ENCODE measurements at places on chromosomes 2 and 18.

DNA sequence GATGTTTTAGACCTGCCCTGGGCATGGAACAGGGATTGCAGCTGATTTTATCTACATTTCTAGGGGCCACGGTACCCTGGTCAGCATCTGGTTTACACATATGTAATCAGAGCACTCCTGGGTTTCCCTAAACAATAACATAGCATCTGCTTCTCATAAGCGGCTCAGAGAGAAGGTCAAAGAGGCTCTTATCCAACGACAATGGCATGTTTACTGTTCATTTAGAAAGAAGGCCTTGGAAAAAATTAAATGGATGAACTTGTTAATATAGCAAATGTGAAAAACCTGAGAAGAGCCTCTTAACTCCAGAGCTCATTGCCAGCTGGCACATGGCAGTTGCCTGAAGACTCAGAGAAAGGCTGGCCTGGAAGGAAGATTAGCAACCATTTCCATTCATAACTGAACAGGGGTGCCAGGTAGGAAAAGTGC lies 202.8 kb upstream of the THUMPD2 start:
- no peak for DNase-seq

DNA sequence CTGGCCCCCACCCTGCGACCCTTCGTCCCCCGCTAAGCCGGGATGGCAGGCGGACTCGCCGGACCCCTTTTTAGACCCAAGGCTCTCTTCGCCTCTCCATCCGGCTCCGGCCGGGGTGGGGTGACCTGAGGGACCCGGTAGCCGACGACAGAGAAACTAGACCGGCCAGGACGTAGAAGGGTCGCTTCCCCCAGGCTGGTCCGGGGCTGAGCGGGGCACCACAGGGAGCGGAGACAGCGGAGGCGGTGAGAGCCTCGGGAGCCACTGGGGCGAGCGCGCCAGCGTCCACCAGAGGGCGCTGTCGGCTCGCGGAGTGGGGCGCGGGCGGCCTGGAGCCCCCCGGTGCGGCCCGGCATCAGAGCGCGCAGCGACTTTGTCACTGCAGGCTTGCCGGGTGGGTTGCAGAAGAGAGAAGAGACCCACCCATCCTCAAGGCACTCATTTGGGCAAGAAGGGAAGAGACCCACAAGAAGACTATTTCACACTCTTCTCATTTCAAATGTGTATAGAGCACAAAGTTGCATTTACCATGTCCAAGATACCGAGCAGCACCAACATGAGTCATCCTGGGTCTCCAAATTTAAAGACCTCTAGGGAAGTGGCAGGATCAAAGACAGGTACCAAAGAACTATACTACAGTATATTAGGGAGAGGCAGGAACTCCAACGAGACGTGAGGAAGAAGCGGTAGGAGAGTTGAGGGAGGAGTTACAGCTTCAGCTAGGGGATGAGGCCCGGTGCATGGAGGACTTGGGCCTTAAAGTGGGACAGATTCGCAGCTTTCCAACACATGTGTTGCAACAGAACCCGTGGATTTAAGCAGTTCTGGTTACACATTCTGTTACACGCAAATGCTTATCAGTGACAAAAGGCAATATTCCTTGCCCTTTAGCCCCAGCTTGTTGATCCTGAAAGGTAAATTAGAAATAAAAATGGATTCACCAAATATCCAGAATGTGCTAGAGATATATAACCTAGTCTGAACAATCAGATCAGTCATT lies 7.6 kb upstream of the PRKCE start:
- DNase-seq: peak; percentile 61

DNA sequence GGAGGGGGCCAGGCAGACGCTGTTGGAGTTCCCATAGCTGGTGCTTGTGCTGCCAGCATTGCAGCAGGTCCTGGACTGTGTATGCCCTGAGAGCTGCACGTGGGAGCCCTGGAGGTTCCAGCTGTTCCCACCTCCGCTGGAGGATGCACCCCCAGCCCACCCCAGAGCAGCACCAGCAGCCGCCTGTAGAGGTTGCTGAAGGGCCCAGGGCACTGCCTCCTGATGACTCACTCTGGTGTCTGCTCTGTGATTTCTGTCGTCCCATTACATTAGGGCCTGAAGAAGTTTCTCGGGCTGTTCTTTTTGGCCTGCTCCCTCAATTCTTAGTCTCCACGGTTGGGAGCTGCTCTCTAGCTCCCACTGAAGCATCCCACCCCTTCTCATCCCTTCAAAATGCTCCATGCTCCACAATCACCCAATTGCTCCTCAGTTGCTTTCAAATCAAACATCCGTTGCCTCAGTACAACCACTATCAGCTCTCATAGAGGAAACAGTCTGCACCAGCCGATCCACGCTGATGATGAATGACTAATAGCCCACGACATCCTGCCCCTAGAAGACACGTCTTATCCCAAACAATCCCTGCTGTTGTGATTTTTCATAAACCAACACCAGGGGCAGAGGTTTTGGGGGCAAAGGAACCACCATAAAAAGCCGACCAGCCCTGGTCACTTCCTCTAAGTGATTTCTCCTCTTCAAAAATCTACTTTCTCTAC lies 65.2 kb upstream of the RNF152 start:
- DNase-seq: no peak

DNA sequence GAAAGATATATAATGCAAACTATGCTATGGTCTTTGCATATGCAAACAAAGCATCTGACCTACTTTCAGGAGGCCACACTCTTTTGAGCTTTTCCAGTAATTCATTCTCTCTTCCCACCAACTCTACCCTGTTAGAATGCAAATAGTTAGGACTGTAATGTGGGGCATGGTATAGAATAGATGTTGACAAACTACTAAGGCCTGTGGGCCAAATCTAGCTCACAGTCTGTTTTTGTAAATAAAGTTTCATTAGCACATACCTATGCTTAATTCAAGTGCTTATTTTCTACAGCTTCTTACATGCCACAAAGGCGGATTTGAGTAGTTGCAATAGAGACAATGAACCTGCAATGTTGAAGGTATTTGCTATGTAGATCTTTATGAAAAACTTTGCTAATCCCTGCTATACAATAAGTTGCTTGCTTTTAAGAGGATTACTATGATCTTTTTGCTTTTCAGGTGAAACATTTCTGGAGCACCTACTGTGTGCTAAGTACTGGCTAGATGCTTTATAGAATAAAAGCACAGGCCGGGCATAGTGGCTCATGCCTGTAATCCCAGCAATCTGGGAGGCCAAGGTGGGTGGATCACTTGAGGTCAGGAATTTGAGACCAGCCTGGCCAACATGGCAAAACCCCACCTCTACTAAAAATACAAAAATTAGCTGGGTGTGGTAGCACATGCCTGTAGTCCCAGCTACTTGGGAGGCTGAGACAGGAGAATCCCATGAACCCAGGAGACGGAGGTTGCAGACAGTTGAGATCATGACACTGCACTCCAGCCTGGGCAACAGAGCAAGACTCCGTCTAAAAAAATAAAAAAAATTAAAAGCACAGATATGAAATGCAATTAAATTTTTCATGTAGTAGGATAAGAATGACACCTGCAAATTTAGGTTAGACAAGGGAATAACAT lies 267.8 kb downstream of the DPP10 start:
- no peak for DNase-seq

DNA sequence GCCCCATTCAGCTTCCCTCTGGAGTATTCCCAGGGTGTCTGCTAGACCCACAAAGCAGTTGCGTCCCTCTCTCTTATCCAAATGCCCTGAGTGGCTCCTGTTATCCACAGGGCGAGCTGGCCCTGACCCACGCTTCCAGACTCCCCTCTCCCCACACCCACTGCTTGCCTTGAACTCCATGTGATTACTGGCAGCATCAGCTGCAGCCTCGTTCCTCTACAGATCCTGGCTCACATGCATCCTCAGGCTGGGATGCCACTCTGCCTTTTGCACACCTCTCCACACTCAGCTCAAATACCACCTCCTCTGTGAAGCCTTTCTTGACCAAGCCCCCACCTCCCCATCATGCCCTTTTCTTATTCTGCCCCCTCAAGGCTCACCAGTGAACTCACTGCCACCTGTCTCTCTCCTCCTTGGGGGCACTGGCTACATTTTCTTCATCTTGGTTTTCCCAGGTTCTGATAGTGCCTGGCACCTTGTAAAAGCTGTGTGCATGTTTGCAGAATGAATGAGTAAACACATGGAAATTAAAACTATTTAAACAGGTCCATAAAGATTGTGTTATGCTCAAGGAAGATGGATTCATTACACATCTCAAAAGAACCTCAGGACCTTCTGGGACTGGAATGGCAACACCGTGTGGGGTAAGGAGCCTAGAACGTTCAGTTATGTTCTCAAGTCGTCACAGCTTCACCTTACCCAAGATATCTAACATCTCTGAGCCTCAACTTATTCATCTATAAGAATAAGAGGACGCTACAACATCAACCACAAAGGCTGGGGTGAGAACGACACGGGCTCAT lies 165.0 kb downstream of the BCL2 start:
- DNase-seq: no peak

DNA sequence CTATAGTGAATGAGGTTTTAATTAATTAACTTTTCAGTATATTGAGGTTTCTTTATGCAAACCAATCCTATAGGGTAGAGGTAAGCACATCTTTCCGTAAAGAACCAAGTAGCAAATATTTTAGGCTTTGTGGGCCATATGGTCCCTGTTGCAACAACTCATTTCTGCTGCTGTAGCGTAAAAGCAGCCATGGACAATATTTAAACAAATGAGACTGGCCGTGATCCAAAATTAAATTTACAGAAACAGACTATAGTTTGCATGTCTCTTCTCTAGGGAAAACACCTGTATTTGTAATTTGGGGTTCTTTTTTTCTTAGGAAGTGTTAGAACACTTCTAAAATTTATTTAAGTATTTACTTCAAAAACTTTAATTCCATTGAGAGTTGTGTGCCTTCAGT lies 104.3 kb downstream of the KYNU start:
- no peak for DNase-seq

DNA sequence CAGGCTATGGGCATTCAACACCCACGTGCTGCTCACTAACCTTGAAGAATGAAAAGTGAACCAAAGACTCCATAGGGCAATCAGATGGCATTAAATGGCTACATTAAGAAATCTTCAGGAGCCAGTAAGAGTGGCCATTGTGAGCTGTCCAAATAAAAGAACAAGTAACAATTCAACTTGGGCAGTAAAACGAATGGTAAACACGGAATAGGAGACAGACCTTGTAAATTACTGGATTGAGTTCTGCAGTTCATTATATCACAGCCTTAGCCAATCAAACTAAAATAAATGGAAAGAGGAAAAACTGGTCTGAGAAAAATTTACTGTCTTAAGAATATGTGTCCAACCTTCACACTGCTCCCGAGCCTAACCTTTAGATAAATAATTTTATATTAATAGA lies 306.5 kb upstream of the ZNF521 start:
- no peak for DNase-seq

DNA sequence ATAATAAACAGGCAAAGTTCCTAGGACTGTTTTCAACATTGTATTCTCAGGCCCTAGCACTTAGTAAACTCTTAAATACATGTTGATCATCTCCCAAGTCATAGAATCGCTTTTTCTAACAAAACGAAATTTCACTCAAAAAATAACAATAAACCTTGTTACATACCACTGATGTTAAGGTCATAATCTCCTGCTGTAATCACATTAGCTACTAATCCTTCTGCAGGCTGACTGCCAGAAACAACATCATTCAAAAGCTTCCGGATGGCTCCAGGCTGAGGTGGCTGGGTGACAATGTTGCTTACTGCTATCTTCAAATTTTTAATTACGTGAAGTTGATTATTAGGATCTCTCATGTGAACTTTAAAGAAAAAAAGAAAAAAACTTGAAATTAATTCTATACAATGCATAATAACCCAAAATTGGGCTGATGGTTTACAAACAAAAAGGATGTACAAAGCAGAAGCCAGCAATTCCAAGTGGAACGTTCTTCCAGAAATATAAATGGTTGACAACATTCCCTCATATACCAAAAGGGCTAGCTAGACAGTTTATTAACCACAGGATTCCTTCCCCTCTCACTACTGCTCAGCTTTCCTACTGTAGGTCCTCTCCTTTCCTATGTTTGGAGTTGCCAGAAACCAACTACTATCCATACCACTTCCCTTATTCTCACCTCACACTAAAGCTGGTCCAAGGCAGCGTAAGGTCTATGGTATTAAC lies 11.6 kb downstream of the TRAPPC8 start:
- no peak for DNase-seq

DNA sequence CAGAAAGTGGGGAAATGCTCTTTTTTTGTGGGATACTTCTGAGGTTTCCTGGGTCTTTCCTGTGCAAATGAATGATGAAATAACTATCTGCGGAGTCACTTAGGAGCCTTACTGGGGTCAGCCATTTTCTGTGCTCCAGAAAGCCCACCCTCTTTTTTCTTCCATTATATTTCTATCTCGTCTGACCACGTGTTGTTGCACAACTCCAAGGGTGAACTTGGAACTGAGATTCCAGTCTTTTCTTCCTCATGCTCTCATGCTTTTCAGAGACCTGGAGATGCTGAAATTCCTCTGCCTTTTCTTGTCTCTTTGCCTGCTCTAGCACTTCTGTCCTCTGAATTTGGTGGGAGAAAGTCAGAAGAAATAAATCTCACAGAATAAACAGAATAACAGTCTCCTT lies 4.8 kb upstream of the SCYGR5 start:
- DNase-seq: no peak

GRCh38 chr2:203936535-203936934 lies at the start of gene ICOS:
ICOS (plus strand) TSS chr2:203936763; CDS start chr2:203936815, 52 bp downstream.
- peak; percentile 22 for DNase-seq

DNA sequence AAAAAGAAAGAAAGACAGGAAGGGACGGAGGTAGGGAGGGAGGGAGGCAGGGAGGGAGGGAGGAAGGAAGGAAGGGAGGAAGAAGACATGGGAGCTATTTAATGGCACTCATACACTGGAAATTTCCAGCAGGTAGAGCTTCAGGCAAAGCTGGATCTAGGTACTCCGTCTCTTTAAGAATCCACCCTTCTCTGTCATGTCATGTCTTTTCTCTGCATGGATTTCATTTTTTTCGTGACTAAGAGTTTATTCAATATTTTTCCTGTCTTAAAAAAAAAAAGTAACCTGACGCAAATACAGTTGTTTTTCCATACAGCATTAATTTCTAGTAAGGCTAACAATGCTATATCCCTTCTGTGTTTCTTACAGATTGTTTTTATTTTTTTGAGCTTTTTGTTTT lies 56.3 kb upstream of the MCFD2 start:
- no peak for DNase-seq

GRCh38 chr2:197248623-197249022 lies 62.0 kb downstream of the ANKRD44 start:
- peak; percentile 18 for DNase-seq

DNA sequence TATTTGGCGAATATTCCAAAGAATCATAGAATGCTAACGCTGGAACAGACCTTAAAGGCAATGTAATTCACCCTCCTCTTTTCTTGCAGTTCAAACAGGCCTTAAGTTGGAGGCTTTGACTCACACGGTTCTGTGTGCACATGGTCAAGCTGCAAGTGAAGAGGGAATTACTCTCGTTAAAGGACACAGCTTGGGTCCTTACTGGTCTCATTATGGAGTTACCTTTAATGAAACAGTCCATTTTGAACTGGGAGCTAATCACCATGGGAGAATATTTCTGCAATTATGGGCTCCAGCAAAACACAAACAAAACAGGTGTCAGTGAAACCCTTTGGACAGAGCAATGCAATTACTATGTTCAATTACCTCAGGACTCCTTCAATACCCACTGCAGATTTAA lies 135.5 kb downstream of the GAREM1 start:
- DNase-seq: no peak

- no peak for DNase-seq
Measured at GRCh38 chr2:16166327-16166981, 226.1 kb downstream of the MYCN start.
